ENCODE measurements at places on chromosomes 11 and 22.

DNA sequence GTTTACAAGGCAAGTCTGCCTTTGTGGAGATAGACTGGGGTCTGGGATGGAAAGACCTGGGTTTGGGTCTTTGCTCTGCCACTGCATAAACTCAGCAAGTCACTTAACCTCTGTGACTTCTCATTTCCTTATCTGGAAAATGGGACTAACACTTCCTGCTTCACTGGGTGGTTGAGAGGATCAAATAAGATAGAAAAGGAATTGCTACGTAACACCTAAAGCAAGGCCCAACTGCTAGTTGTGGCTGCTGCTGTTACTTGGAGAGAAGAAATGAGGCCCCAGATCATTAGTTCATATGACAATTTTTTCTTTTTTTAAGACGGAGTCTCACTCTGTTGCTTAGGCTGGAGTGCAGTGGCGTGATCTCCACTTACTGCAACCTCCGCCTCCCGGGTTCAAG lies 5.9 kb downstream of the PTPRJ start:
- H3K27ac ChIP-seq, result no peak overlapping the region
- H3K4me1 ChIP-seq, result peaks cover 49% of the 10 kb centered on the region
- H3K36me3 ChIP-seq, result no peaks in the 10 kb centered on the region
- H3K27me3 ChIP-seq, result no peaks in the 10 kb centered on the region

DNA sequence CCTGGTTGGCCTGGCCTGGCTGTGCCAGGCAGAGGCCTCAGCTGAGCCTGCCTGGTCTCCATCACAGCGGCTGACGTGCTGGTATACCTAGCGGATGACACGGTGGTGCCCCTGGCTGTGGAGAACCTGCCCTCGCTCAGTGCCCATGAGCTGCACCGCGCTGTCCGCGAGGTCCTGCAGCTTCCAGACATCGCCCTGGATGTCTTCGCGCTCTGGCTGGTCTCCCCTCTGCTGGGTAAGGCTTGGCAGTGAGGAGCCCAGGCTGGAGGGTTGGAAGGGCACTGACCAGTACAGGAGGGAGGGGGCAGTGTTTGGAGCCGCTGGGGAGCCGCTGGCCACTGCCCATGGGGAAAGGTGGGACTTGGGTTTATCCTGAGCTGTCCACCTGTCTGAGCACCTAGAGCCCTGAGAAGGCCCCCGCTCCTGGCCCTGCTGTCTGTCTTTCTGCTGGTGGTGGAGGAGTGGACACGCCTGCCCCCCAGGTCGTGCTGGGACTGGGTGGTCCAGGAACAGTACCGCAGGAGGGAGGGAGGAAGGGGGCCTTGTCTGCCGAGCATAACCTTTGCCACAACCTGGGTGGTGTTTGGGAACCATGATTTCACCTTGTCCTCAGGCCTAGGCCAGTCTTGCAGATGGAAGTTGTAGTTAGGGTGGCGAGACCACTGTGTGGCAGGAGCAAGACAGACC lies 3.0 kb downstream of the FRMD8 start:
- H3K36me3 ChIP-seq, result peaks cover 17% of the 10 kb centered on the region
- H3K4me1 ChIP-seq, result peaks cover 72% of the 10 kb centered on the region
- DNase-seq, result no peak
- H3K27ac ChIP-seq, result no peak overlapping the region

DNA sequence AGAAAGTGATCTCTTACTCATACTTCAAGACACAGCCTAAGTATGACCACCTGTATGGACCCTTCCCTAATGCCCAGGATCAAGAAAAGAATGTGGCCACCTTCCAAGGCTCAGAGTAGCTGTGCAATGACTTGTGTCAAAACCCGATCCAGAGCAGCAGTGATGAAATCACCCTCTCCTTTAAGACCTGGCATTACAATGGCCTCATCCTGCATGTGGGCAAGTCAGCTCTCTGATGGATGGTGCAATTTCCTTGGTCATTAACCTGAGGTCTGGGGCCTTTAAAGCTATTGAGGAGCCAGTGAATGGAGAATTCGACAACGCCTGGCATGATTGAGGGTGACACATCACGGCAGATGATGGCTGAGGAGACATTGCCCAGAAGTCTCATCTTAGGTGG lies 9.1 kb upstream of the TUBA8 start:
- no peaks in the 10 kb centered on the region for H3K27me3 ChIP-seq
- no peaks in the 10 kb centered on the region for H3K4me1 ChIP-seq
- no peak for DNase-seq
- no peak overlapping the region for H3K4me3 ChIP-seq

- H3K36me3 ChIP-seq, result no peaks in the 10 kb centered on the region
- peaks cover 43% of the 10 kb centered on the region for H3K4me1 ChIP-seq
- peak overlapping the region; percentile 4 for H3K27ac ChIP-seq
- no peak for DNase-seq
Observed at GRCh38 chr11:13338019-13338426, 60.4 kb downstream of the BMAL1 start.

DNA sequence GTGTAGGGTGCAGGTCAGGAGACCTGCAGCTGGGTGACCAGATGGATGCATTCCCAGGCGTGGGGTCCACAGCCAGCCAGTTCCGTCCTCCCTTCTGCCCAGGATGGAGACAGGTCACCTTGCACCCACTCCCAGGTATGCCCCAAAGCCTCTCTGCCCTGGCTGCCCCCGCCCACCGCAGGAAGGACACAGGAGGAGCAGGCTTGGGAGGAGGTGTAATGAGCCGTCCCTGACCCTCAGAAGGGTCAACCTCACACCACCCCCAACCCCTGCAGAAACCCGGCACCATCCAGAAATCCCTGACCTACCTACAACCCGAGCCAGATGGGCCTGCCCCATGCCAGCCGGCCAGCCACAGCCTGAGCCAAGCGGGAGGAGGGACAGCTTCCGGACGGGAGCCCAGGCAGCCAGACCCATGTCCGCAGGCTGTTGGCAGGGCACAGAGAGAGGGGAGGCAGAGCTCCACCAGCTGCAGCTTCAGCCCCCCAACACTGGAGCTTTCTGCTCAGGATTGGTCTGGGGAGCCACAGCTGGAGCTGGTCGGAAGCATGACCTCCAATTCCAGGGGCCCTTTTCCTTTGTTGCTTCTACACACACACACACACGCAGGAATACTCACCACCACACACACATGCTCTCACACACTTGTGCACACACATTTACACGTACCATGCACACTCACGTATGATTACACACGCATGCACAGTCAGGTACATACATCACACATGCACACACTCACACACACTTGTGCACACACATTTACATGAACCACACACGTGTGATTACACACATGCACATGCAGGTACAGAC lies 5.3 kb downstream of the IFITM10 start:
- H3K27ac ChIP-seq, result no peak overlapping the region
- no peak overlapping the region for H3K4me3 ChIP-seq
- no peaks in the 10 kb centered on the region for H3K36me3 ChIP-seq
- no peak for DNase-seq
- no peaks in the 10 kb centered on the region for H3K27me3 ChIP-seq
- H3K4me1 ChIP-seq, result peaks cover 14% of the 10 kb centered on the region

DNA sequence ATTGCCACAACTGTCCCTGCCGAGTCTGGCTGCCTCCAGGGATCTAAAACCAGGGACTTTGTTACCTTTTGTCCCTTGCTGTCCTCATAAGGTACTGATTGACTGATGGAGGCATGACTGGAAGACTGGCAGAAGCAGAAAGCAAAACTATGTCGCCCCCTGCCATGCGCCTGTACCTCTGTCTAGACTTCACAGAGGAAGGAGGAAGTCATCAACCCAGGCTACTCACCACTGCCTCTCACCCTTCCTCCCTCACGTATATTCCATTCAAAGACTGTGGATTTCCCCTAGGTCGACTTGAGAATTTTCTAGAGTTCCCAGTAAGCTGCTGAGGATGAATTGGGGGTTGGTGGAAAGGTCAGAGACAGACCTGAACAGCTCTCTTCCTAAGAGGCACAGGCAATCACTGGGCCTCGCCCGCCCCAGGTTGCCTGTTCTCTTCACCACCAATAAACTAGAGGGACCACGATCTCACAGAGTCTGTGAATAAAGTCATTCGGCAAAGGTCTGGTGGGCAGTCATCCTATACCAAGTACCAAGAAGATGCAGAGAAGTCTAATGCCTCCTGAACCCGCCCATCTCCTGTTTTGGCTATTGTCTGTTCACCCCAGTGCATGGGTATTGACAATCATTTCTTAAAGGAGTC lies 27.5 kb upstream of the CHST1 start:
- no peak overlapping the region for H3K4me3 ChIP-seq
- H3K27ac ChIP-seq, result no peak overlapping the region
- DNase-seq, result no peak
- H3K27me3 ChIP-seq, result peaks cover 18% of the 10 kb centered on the region
- no peaks in the 10 kb centered on the region for H3K4me1 ChIP-seq

DNA sequence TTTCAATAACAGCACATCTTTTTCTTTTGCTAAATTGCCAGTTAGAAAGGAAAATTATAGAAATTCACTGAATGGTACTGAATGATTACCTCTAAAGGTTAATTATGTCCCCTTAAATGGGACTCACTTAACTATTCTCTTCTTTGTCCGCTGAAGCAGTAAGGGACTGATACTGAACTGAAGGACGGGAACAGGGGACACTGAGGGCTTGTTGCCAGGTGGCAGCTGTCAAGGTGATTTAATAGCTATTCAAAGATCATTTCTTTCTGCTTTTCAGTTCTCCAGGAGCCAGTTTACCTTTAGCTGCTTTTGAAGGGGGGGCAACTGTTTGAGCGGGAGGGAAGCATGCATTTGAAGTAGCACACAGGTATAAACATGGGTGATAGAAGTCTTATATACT lies 325.4 kb upstream of the CCDC90B start:
- no peak overlapping the region for H3K4me3 ChIP-seq
- no peak overlapping the region for H3K27ac ChIP-seq
- DNase-seq, result no peak
- no peaks in the 10 kb centered on the region for H3K4me1 ChIP-seq

- H3K36me3 ChIP-seq, result no peaks in the 10 kb centered on the region
- no peaks in the 10 kb centered on the region for H3K27me3 ChIP-seq
- no peaks in the 10 kb centered on the region for H3K4me1 ChIP-seq
- no peak overlapping the region for H3K4me3 ChIP-seq
- H3K27ac ChIP-seq, result no peak overlapping the region
- no peak for DNase-seq
Observed at GRCh38 chr22:44365832-44366231, 53.1 kb upstream of the SHISAL1 start.

DNA sequence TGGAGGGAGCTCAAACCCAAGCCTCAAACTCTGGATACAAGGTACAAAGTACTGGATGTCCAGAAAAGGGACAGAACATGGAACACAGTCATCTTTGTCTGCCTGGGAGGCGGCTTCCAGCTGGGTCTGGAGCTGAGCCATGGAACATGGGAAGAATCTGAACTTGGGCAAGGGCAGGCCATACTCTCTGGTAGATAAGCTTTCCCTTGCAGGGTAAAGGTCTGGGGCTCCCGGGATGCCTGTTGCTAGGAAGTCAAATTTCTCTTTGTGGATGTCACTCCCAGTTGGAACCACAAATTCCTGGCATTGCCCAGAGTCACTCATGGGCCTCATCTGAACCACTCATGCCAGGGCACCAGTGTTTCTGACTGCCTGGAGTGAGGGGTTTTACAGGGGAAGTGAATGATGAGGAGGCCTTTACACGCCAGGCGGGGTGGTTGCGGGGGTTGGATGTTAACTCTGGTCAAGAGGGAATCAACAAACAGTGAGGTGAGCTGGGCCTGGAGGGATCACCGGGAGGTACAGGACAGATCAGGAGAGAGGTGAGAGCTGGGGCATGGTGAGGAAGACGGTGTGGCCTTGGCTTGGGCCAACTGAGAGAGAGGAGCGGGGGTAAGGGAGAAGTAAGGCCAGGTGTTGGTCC lies 5.7 kb downstream of the FTH1 start:
- no peaks in the 10 kb centered on the region for H3K27me3 ChIP-seq
- H3K36me3 ChIP-seq, result peaks cover 19% of the 10 kb centered on the region
- peaks cover 29% of the 10 kb centered on the region for H3K4me1 ChIP-seq
- DNase-seq, result no peak
- H3K4me3 ChIP-seq, result no peak overlapping the region

DNA sequence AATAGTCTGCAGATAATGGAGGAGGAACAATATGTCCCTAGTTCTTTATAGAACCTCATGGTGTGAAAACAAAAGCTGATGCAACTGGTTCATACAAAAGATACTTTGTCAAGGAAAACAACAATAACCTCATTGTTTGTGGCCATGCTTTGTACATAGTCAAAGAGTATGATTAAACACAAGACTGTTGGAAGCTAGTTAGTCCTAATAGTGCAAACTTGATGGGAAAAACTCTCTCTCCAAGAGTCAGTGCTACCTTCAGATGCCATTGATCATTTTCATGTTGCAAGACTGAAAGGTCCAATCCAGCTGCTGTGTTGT lies 20.1 kb upstream of the PLAAT2 start:
- H3K4me1 ChIP-seq, result peaks cover 12% of the 10 kb centered on the region
- H3K36me3 ChIP-seq, result no peaks in the 10 kb centered on the region
- no peak for DNase-seq
- no peaks in the 10 kb centered on the region for H3K27me3 ChIP-seq
- peak overlapping the region; percentile 35 for H3K27ac ChIP-seq

DNA sequence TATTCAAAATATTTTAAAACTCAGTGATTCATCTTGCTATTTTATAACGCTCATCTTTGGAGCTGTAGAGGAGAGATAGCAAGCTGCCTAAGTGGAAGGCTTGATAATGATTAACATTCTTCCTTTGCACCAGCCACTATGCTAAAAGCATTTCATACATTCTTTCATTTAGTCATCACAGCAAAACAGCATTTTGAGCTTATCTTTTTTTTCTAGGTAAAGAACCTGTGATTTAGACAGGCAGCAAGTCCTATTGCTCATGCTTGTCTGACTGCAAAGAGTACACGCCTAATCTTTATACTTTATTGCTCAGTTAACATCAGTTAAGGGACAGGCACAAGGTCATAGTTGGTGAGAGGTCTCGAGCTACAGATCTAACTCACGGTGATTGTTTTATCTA lies 713.1 kb upstream of the ARHGAP42 start:
- no peak overlapping the region for H3K4me3 ChIP-seq
- H3K27ac ChIP-seq, result no peak overlapping the region
- DNase-seq, result no peak
- no peaks in the 10 kb centered on the region for H3K36me3 ChIP-seq

- H3K27ac ChIP-seq, result no peak overlapping the region
- peaks cover 4% of the 10 kb centered on the region for H3K36me3 ChIP-seq
- no peak overlapping the region for H3K4me3 ChIP-seq
Observed at GRCh38 chr11:61855939-61856680, 28.0 kb downstream of the FADS2 start.

GRCh38 chr11:130166457-130166784 lies 6.8 kb downstream of the ST14 start:
- DNase-seq, result no peak
- no peak overlapping the region for H3K27ac ChIP-seq
- H3K4me1 ChIP-seq, result no peaks in the 10 kb centered on the region
- no peaks in the 10 kb centered on the region for H3K36me3 ChIP-seq
- no peaks in the 10 kb centered on the region for H3K27me3 ChIP-seq

GRCh38 chr11:66047541-66048365 lies 1.2 kb downstream of the GAL3ST3 start:
- no peak for DNase-seq
- no peak overlapping the region for H3K27ac ChIP-seq
- no peaks in the 10 kb centered on the region for H3K36me3 ChIP-seq
- H3K27me3 ChIP-seq, result no peaks in the 10 kb centered on the region

GRCh38 chr11:5703741-5704536 lies 14.3 kb downstream of the TRIM22 start:
- H3K27ac ChIP-seq, result no peak overlapping the region
- H3K36me3 ChIP-seq, result peaks cover 73% of the 10 kb centered on the region
- H3K4me1 ChIP-seq, result no peaks in the 10 kb centered on the region

Measured in T-cell (primary cell).